ENCODE measurements at places on chromosomes 1 and 21.

DNA sequence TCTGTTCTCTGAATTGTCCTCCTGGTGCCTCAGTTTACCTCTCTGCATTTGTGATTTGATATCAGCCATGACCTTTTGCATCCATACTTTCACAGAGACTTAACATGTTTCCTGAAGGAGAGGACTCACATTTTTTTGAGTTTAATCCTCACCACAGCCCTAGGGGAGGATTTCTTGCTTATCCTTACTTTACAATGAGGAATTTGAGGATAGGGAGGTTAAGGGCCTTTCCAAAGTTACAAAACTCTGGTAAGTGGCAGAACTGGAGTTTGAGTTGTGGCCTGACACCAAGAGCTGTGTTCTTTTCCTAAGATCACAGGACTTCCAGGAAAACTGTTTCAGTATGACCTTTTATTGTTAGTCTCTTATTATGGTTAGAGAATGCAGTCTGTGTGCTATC lies 34.2 kb downstream of the TNFRSF8 start:
- no peak for DNase-seq

GRCh38 chr1:171935664-171936063 lies 94.4 kb downstream of the DNM3 start:
- no peak for DNase-seq

- no peak for DNase-seq
Observed at GRCh38 chr1:29388170-29388569, 151.8 kb downstream of the PTPRU start.

GRCh38 chr1:23018661-23019093 lies 591 bp upstream of the KDM1A start:
- DNase-seq, result no peak
